ENCODE measurements at places on chromosomes 11 and 22.

DNA sequence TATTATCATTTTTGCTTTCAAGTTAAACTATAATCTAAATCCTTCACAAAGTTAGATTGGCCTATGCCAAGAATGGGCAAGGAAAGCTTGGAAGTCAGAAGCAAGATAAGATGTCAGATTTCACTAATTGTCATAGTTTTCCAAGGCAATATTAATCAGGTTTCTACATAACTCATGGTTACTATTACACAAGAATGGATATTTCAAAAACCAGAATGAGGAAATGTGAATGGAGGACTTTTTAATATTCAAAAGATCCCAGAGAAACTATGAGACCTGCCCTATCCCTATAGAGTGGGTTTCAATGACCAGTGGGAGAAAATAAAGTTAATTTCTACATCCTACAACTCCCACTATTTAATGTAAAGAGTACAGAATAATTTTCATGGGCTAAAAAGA lies 203.2 kb downstream of the CASP12 start:
- no peak for DNase-seq

GRCh38 chr11:16603890-16604793 lies 134.3 kb upstream of the C11orf58 start:
- peak; percentile 42 for DNase-seq

DNA sequence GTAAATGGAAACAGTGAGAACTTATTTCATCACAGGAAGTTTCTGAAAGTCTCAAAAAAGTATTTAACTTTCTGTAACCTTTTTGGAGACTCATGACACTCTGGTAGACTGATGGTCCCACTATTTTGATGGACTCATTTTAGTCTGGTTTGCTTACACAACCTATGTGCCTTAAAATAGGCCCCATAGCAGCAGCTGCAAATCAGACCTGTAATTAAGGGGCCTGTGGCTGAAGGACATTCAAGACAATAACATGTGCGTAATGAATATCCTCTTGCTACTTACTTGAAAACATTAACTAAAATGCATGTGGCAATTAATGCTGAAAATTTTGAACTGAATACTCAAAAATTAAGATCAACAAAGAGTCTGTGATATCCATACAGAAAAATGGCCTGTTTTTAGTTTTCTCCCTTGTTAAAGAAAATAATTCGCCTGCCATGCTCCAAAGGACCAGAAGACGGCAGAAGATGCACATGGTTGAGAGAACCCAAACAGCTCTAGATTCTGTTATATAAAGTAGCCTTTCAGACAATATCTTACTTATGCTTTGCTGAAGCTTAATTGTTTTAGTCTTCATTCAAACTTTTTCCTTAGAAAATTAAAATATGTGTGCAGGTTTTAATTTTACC lies 568.5 kb downstream of the KCNA4 start:
- DNase-seq, result peak; percentile 64

DNA sequence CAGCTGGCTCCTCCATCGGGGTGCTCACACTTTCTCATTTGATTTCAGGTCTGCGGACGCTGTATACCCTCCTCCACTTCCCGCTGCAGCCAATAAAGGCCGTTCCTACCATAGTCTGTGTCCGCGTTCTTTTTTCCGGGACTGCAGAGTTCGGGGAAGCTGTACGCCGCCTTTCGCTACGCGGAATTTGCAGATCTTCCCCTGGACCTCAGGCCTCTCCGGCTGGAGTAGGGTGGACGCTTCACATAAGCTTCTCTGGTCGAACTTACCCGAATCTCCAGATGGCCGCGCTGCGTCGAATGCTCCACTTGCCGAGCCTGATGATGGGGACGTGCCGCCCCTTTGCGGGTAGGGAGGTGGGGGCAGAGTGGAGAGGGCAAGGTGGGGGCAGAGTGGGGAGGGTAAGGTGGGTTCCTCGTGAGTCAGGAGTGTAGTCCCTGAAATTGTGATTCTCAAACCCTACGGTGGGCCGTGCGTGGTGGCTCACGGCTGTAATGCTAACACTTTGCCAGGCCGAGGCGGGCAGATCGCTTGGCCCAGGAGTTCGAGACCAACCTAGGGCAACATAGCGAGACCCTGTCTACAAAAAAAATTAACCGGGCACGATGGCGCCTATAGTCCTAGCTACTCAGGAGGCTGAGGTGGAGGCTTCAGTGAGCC lies 617 bp downstream of the CSKMT start:
- no peak for DNase-seq

- no peak for DNase-seq
These were observed 1.6 kb downstream of the MAML2 start for GRCh38 chr11:96341211-96342013.
